ENCODE measurements at places on chromosomes 11 and 22.

- no peak for DNase-seq
Observed at GRCh38 chr11:44590769-44591168, 25.3 kb downstream of the CD82 start.

- no peak for DNase-seq
Observed at GRCh38 chr11:46352063-46352841, 5.0 kb downstream of the DGKZ start.

DNA sequence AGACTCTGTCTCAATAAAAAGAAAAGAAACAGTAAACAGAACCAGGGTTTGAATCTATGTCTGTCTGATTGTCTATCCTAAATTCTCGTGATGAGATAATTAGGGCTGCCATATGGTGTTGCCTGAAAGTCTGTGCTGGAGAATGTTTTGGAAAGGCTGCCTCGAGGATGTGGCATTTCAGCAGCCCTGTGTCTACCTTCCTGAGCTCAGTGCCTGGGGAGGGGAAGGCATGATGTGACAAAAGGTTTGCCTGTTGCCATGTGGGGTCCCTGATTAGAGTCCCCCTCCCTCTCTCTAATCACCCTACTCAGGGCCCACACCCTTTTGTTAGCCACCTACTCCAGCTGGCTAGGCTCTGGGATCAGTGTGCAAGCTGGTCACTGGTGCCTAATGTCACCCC, 15.2 kb downstream of the CD82 start:
- no peak for DNase-seq

DNA sequence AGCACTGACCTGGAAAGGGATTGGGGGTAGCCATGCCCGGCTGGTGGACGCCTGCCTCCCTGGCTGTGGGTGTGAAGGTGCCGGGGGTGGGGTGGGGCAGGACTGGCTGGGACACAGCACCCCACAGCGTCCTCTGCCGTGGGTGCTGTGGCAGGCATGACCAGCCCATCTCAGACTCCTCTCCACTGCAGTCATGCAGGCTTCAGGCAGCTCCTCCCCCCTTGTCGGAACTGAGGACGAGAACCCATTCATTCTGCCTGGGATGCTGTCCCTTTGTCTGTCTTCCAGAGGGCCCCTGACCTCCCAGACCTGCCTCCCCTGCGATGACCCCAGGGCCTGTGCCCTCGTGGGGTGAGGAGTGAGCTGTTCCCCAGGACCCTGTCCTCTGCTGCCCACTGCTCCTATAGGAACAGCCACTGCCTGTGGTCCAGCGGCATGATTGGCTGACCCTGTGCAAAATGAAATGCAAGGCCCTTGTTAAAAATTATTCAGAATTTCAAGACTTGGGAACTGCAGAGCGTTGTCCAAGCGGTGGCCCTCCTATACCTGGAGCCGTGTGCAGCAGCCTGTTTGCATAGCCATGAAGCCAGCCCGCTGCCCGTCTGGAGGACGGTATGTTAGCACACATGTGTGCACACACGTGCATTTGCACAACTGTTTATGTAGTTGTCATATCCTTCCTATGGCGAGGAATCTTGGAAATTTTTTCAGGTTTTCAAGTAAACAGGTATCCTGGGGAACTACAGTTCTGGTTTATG, 1122.3 kb downstream of the BRD1 start:
- DNase-seq, result no peak

DNA sequence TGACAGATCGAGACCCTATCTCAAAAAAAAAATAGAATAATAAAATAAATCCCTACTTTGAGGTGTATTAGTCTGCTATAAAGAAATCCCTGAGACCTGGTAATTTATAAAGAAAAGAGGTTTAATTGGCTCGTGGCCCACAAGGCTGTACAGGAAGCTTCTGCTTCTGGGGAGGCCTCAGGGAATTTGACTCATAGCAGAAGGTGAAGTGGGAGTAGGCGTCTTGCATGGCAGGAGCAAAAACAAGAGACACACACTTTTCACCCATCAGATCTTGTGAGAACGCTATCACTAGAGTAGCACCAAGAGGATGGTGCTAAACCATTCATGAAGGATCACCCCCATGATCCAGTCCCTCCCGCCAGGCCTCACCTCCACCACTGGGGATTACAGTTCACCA, 29.2 kb downstream of the CDPF1 start:
- DNase-seq, result no peak

DNA sequence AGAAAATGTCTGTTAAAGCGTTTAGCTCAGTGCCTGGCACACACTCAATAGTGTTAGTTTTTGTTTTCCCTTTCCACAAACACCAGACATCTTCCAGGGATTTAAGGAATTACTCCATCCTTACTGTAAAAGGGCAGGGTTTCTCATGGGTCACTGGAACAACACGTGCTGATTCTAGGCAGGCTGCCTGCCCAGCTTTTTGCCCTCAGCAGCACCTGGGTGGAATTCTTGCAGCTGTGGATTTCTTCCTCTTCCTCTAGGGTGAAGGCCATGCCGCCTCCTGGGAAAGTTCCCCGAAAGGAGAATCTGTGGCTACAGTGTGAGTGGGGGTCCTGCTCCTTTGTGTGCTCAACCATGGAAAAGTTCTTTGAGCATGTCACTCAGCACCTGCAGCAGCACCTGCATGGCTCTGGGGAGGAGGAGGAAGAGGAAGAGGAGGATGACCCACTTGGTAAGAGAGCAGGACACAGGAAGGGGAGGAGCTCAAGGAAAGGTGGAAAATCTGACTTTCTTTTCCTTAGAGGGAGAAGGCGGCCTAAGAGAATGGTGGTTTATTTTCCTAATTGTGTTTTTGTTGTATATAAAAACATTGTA, 5.4 kb downstream of the HINFP start:
- no peak for DNase-seq

DNA sequence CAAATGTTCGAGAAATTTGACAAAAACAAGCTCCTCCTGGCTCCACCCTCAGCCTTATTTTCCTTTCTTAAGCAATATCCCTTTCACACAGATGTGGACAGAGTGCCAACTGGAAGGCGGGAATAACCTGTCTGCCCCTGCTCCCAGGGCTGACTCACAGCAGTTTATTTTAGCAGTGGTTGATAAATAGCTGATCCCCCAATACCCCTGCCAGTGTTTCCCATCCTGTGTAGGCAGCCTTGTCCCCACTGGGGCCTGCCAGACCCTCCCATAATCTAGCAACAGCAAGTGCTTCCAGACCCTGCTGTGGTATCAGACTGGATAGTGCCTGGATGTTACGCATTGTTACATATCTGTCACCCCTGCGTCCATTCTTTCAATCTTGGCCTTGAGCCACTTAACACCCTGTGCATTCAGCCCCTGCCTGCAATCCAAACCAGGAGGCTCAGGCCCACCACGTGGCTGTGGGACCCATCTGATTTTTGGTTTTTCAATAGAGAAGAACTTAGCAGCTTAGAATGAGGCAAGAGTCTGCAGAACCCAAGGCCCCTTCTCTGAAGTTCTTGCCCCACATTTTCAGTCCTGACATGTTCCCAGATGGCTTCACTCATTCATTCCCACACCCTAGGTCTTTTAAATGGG, 53.7 kb downstream of the PARVA start:
- no peak for DNase-seq

- DNase-seq, result no peak
Observed at GRCh38 chr22:46761539-46762237, 762 bp upstream of the TBC1D22A start.

- DNase-seq, result no peak
Observed at GRCh38 chr22:48772286-48772907, 1055.3 kb downstream of the BRD1 start.

DNA sequence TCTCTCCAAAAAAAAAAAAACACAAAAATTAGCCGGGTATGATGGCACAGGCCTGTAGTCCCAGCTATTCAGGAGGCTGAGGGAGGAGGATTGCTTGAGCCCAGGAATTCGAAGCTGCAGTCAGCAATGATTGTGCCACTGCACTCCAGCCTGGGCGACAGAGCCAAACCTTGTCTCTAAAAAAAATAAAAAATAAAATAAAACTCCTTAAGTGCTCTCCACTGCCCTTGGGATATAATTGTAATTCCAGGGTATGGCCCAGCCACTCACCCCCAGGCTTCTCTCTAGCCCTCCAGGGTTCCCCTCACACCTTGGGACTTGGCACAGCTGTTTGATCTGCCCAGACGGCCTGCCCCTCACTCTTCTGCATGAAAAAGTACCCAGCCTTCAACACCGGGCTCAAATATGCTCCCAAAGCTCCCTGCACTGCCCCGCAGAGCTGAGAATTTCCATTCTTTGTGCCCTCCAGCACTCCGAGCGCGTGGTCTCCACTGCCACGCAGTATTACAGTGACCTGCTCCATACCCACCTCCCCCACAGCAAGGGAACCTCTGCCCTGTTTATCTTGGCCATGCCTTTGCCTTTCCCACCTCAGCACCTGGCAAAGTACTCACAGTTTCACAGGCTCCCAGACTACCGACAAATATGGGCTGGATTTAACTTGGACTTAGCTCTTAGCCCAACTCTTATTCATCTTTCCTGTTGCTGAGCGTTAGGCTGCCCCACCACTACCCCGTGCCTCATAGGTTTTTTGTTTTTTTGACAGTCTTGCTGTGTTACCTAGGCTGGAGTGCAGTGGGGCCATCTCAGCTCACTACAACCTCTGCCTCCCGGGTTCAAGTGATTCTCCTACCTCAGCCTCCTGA, 7.6 kb upstream of the FTH1 start:
- DNase-seq, result no peak

GRCh38 chr11:118310781-118311485, 6.4 kb downstream of the CD3E start:
- no peak for DNase-seq

DNA sequence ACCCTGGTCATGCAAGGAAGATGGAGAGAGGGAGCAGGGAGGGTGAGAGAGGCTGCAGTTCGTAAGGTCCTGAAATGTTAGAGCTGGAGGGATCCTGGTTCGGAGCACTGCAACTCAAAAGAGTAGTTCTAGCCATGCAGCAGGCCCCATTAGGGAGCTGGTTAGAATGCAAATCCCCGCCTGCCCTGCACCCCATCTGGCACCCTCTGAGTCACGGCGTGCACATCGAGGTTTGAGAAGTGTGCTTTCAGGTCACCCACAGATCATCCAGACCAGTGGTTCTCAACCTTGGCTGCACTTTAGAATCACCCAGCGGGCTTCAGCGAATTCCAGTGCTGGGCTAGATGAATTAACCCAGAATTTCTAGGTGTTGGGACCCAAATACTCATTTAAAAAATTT, 48.2 kb downstream of the ST3GAL4 start:
- DNase-seq, result no peak

DNA sequence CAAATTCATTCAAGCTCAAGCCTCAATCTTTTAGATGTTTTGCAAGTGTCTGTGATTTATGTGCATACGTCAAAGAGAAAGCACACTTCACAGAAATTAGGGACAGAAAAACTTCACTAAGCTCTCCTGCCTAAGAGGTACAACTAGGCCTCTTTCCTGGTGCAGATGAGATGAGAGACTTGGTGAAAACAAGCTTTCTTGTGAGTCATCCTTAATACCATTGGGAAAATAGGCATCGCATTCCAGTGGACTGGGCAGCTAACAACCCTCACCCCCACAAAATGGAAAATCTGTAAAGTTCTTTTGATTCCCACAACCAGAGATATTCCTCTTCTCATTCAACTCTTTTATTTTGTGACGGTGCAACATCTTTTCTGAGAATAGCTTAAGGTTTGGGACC, 1110.4 kb upstream of the CCDC90B start:
- DNase-seq, result no peak

DNA sequence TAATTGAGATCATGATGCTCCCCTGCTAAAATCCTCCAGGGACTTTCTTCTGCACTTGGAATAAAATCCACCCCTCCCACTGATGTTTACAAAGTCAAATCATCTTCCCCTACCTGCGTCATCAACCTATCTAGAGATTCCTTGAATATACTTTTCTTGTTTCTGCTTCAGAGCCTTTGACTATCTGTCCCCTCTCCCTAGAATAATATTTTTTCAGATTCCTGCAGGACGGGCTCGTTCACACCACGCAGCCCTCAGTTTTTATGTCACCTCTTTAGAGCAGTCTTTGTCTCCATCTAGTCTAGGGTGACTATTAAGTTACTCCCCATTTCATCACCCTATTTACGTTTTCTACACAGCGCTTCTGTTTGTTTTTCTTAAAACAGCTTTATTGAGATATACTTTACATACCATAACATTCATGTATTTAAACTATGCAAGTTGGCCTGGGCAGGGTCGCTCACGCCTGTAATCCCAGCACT, 94.8 kb upstream of the SESN3 start:
- no peak for DNase-seq

GRCh38 chr22:19802894-19803735, 42.5 kb downstream of the TBX1 start:
- no peak for DNase-seq
